H7 (cell line): ENCODE measurements at places on chromosomes 16 and 17.

- no peak for DNase-seq
Measured at GRCh38 chr17:38554430-38555350, 51.1 kb downstream of the SRCIN1 start.

DNA sequence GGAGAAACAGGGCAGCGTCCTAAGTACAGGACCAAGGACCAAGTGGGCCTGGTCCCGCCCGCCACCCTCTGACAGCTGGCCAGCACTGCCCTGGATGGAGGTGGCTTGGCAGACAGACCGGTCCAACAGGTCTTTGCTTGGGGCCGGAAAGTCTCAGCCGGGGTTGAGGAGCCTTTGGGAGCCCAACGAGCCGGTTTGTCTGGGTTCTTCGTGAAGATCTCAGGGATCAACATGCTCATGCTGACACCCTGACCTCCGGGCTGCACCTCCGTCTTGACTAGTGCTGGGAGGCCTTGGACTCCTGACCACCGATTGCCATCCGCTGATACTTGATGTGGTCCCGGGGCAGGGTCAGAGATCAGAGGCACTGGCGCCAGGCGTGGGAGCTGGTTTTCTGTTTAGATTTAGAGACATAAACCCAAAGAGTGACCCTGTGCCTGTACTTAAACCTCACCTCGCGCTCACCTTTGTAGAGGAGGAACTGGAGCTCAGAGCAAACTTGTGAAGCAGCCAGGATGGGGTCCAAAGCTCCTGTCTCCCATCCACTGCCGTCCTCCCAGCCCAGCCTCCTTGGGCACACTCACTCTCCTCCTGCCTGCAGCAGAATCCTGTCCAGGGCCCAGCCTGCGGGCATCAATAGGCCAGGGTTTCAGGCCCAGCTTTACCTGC, 92.1 kb upstream of the GSE1 start:
- DNase-seq = no peak

- DNase-seq = peak; percentile 34
Measured at GRCh38 chr17:38701504-38702165, 3.4 kb upstream of the MLLT6 start.

- no peak for DNase-seq
Measured at GRCh38 chr16:84177741-84178073, 9.2 kb downstream of the TAF1C start.
